Suprapubic skin (tissue), 4 donors: ENCODE measurements at places on chromosomes 6 and 20.

DNA sequence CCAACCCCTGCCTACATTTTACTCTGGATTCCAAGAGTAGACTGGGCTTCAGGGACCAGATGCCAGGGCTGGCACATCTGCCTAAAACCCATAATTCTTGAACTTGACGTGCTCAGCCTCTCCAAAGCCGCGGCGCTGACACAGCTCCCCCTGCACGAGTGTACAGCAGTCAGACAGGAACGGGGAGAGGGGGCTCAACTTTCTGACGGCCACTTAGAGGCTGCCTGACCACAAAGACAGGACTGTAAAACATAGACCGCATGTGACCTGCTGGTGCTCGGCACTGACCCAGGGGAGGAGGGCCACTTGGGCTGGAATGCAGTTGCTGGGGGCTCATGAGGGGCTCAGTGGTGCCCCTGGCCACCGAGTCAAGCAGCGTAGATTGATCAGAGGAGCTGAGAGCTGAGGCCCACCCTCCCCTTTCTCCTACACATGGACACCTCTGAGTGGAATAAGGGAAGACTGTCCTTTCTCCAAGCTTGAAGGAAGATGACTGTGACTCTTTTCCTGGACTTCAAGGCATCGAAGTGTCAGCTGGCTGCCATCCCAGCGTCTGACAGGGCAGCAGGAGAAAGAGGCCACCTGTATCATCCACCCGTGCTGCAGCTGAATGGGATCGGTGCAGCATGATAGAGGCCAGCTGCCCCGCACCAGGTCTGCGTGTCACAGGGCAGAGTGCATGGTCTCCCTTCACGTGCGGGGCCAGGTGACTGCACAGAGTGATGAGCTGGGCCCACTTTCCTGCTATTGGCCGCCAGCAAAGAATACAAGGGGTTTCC, 171.3 kb upstream of the AGPAT4 start:
- DNase-seq, result no peak

GRCh38 chr6:118649918-118650581, 1.3 kb downstream of the CEP85L start:
- no peak for DNase-seq

DNA sequence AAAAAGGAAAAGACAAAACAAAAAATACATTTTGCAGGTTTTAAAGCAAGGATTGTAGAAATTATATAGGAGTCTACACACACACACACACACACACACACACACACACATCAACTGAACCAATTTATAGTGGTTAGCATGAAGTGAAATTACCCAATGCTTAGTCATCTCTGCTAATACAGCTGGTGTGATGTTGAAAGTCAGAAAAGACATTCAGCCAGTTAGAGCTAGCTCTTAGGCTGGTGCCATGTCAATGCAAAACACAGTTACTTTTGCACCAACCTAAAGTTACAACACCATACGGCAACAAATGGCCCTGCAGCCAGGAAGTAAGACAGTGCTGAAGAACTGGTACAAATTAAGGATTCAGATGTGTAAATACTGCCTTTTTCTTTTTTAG, 15.2 kb downstream of the FAM210B start:
- DNase-seq, result no peak

DNA sequence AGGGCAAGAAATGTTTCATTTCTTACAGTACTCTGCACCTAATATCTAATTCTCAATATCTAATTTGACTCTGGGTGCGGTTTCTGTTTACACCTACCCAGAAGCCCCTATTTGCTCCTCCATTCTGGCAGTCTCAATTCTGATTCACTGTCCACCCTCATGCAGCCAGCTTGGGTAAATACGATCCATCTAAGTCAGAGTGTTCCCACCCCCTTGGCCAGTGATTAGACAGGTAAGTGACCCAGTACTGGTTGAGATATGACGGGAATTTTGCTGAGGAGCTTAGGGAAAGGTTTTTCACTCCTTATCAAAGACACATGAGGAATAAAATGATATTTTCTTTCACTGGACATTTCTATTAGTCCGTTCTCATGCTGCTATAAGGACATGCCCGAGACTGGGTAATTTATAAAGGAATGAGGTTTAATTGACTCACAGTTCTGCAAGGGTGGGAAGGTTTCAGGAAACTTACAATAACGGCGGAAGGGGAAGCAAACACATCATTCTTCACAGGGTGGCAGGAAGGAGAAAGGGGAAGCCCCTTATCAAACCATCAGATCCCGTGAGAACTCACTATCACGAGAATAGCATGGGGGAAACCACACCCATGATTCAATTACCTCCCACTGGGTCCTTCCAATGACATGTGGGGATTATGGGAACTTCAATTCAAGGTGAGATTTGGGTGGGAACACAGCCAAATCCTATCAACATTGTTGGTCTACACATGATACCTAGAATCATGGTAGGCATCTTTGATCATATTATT, 29.4 kb downstream of the GLO1 start:
- DNase-seq, result no peak

DNA sequence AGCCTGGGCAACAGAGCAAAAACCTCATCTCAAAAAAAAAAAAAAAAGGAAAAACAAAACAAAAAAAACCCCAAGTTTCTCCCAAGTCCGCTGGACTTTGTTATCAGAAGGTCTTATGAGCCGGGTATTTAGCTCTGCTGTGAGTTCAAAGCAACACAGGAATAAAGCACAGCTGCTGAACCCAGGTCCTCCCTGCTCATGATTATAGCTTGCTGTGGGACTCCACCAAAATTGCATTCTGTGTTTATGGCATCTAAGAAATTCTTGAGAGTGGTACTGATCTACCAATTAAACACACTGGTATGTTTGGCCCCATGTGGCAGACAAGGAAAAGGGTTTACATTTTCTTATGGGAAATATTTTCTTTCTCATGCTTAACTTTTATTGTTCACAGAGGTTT, 93.6 kb upstream of the NEDD9 start:
- DNase-seq, result no peak

DNA sequence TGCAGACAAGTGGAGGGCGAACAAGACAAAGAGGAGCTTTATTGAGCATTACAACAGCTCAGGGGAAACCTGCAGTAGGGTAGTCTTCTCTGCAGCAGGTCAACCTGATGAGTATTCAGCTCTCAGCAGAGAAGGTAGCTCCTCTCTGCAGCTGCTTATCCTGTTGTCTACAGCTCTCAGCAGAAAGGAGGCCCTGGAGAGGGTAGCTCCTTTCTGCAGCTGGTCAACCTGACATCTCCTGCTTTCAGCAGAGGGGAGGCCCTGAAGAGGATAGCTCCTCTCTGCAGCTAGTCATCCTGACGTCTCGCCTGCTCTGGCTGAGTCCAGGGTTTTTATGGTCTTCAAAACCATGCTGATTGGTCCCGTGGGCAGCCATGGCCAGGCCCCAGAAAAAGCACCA, 113.6 kb downstream of the CD24 start:
- no peak for DNase-seq

DNA sequence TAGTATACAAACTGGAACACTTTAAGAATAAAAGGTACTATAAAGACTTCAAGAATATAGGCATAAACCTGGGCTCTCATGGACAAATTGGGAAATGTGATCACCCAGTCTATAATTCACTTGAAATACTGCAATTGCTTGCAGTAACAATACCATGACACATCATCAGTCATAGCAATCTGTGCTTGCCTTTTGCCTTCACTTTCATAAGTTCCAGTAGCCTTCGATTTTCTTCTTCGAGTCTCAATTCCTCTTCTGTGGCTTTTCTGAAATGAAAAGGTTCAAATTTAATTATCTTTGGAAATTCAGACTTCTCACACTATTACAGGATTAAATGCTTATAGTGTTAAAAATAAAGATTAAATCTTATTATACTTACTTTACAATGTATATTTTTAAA, 96.3 kb upstream of the ZBTB24 start:
- no peak for DNase-seq
